H1 (cell line): ENCODE measurements at places on chromosomes 7 and 10.

- DNase-seq = peak; percentile 28
Measured at GRCh38 chr7:150851492-150852370, 586 bp upstream of the AOC1 start.

- DNase-seq = no peak
Measured at GRCh38 chr7:35399216-35399615, 145.3 kb upstream of the TBX20 start.

GRCh38 chr7:4830176-4830575 lies 31.7 kb downstream of the PAPOLB start:
- DNase-seq = peak; percentile 73

DNA sequence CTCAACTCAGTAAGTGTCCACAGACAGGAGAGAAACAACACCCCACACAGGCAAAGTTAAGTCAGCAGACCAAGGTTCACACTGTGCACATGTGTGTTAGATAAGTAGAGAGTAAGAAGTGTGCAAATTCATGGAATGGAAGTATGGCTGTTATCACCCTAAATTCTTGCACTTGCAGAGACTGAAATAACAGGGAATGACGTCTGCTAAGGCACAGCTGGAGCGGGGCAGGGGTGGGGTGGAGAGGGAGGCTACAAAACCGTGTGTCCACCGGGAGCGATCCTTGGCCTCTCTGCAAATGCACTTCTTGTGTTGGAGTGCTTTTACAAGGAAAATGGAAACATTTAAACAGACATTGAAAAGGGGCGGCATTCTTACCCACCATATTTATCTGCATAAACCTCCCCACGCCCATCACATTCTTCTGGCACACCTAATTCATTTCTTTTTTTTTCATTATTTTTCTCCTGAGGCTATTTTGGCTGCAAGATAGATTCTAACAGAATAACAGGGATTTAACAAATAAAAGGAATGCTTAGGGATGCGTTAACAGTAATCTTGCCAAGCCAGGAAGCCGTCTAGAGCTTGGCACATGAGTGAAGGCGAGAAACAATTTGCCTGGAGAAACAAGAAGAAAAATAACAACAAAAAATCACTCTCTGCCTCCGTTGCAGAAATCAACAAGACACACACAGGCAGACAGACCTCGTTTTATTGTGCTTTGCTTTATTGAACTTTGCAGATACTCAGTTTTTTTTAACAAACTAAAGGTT lies 30.1 kb downstream of the TNS3 start:
- DNase-seq = no peak

DNA sequence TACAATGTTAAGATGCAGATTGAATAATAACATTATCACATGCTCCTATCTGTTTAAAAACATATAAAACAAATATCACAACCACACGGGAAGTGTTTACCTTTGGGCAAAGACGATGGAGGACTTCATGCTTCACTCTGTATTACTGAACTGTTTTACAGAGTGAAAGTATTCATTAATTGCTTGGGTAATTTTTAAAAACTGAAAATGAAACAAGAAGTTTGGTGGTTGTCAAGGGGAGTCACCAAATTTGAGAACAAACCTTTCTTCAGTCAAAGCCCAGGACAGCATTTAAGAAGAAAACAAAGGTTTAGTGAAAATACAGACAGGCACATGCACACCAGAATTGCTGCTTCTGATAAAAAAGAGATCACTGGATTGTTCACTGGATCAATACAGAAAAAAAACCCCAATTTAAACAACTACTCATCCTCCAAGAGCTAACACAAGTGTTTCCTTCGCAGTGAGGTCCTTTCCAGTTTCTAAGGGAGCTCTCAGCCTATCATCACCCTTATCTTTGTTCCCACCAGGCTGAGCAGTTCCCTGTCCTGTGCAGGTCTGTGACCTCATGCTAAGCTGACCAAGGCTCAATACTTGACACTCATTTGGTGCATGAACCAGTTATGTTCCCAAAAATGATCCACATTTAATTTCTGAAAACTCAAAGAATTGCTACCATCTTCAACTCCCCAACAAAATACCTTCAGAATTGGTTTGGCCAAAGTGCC lies 8.8 kb downstream of the PARP12 start:
- peak; percentile 11 for DNase-seq

DNA sequence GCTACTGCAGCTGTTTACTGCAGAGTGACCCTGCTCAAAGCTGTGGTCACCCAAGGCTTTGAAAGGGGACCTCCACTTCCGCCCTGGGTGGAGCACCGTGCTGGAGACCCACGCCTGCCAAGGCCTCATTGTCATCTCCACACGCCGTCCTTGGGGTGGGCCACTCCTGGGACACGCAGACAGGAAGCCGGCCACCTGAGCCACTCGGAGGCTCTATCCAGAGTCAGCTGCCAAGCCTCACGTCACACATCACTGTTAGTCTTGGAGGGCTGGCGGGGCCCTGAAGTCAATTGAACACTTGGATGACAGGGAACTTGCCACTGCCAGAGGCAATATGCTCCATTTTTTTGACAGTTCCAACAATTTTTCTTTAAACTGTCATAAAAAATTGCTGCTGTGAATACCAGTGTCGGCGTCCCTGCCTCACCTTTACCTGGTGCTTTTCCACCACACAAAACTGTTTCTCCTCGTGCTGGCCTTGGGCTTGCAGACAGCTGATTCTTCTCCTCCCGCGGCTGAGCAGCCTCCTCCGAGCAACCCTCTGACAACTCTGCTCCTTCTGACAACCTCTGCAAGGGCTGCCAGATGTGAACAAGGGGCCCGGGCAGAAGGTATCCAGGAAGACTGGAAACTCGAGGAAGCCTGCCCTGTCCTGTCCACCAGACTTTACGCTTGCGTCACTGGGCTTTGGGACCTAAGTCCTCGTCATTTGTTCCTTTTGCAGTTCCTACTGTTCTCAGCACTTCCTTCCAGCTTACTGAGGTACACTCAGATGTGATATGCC lies 81.9 kb downstream of the EGFR start:
- no peak for DNase-seq

GRCh38 chr7:41339913-41340676 lies 362.8 kb downstream of the INHBA start:
- no peak for DNase-seq

DNA sequence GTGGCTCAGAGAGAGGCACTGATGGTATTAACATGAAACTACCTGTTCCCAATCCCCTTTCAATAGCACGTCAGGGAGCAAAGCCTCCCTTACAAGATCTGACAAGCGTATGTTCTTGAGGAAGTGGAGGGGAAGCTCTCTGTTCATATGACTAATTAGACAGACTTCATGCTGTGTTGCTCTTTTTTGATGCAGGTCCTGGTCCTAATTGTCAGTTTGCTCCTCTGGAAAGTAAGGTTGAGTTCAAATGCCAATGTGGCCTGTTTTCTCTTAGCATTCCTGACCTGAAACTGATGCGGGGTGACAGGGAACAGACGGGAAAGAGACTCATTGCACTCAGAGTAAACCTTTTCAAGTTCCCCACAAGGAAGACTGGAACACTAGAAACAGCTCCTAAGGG lies 27.0 kb upstream of the TBX20 start:
- no peak for DNase-seq

DNA sequence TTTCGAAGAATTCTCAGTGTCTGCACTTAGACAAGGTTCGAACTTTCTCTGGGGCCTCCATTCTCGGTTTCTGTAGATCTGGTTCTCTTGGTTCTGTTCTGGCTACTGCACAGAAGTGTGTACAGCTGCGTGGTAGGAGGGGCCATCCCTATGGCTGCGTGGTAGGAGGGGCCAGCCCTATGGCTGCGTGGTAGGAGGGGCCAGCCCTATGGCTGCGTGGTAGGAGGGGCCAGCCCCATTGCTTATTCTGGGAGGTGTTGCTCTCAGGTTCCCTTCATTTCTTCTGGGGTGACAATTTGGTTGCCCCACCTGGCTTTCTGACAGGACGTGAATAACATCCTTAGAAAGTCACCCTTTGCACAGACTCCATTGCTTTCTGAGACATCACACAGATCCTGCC lies 65.2 kb upstream of the CHST15 start:
- DNase-seq = no peak

DNA sequence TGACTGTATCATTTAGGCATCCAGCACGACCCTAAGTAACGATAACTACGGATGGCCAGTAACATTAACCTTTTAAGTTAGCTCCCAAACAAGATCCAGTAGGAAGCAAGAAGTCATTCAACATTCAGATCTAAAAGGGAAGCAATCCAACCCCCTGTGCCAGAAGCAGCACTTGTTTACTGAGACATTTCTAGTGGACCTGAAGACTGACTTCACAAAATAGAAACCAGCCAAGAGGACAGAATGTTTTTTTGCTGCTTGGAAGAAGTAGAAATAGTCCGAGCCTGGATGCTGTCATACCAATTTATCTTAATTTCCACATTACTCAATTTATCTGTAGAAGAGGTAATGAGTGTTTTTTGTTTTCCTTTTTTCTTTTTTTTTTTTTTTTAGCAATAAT lies 88.0 kb upstream of the CTTNBP2 start:
- no peak for DNase-seq

- no peak for DNase-seq
Measured at GRCh38 chr10:128498378-128498730, 372.1 kb upstream of the MKI67 start.

- DNase-seq = no peak
Measured at GRCh38 chr10:72252972-72253371, 20.8 kb upstream of the DDIT4 start.

GRCh38 chr7:95886501-95887090 lies 114.2 kb downstream of the DYNC1I1 start:
- no peak for DNase-seq

DNA sequence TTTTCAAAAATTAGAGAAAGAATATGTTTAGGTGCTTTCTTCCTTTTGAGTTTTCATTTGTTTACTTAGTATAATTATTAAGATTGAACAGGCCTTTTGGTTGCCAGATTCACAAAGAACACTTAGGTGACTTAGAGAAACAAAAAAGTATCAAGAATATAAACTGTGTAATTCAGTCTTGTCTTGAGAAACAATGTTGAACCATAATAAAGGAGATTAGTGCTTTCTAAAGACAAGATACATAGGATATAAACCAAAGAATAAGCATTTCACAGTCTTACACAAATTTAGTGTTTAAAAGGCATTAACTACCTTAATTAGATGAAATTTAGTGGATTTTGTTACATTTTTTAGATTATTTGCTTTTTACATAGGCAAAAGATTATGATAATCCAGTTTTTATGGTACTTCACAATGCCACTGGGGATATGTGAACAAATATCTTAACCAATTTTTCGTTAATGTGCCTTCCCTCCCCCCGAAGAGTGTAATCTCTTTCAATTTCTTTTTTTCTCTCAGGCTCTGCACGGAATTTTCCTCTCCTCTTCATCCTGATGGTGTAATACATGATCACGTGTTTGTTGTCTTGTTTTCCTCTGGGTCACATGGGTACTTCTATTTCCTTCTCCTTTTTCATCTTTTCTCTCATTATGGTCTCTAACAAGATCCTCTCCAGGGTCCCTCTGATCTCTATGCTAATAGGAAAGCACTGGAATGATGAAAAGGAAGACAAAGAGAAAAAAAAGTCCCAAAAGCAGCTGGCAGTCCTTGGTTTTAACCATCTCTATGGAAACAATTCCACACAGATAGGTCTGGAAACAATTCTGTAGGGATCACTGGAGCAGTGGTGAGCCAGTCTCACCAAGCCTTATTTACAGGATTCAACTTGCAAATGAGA lies 3.7 kb upstream of the HNRNPH3 start:
- no peak for DNase-seq

GRCh38 chr10:50788951-50789945 lies 49.5 kb downstream of the ASAH2B start:
- DNase-seq = no peak

GRCh38 chr7:50618281-50618680 lies 53.1 kb upstream of the DDC start:
- DNase-seq = no peak

DNA sequence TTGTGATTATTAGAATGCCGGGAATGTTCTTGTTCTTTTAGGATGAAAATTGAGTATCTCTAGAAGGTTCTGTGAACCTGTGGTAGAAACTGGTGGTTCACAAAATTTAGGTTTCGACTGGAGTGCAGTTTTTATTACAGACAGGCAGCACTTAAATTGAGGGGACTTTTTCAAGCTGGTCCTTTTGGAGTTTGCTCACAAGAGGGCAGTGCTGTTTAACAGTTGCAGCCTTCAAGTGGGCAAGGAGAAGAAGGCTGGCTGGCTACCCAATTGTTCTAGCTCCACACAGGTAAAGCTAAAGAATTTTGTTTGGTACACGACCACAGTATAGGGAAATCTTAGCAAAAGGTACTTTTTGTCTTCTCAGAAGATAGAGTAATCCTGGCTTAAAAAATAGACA lies 233.6 kb downstream of the SNX13 start:
- no peak for DNase-seq

- DNase-seq = no peak
Measured at GRCh38 chr10:92508866-92509265, 65.0 kb downstream of the IDE start.

DNA sequence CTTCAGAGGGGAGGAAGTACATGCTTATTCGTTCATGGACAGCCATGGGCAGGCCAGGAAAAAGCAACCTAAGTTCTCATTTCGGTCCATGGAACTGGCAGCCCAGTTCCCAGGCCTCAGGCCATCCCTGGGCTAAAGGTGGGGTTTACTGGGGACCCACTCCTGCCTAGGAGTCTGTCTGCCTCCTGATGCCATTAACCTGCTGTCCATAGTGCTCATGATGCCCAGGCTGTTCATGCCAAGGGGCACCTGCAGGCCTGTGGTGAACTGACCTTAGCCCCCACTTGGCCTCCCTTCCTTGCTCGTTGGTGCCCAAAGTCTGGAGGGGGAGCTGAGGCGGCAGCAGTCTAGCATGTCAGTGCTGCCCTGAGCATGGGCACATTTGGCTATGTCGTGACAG lies 450.2 kb upstream of the MBL2 start:
- DNase-seq = no peak

GRCh38 chr10:7027913-7028808 lies 382.7 kb downstream of the SFMBT2 start:
- no peak for DNase-seq
